ENCODE measurements at places on chromosomes 3 and 15.

DNA sequence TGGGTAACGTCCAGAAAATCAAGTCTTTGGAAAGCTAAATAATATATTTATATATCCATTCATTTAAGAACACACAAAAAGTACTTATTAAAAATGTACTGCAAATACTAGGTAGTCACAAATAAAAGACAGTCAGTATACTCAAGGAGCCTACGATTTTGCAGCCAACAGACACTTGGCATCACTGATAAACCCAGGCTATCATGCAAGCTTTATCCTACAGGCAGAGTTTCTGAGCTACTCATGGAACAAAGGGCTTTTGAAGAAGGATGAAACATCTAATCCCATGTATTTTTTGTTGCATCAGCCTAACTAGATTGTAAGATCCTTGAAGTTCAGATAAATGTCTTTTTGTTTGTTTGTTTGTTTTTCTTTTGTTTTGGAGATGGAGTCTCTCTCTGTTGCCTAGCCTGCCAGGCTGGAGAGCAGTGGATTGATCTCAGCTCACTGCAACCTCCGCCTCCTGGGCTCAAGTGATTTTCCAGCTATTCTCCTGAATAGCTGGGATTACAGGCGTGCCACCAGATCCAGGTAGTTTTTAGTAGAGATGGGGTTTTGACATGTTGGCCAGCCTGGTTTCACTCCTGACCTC lies 319.4 kb upstream of the MDFIC2 start:
- no peaks in the 10 kb centered on the region for H3K36me3 ChIP-seq
- H3K4me3 ChIP-seq: no peak overlapping the region
- H3K27ac ChIP-seq: no peak overlapping the region
- H3K4me1 ChIP-seq: no peaks in the 10 kb centered on the region
- H3K27me3 ChIP-seq: peaks cover 4% of the 10 kb centered on the region

DNA sequence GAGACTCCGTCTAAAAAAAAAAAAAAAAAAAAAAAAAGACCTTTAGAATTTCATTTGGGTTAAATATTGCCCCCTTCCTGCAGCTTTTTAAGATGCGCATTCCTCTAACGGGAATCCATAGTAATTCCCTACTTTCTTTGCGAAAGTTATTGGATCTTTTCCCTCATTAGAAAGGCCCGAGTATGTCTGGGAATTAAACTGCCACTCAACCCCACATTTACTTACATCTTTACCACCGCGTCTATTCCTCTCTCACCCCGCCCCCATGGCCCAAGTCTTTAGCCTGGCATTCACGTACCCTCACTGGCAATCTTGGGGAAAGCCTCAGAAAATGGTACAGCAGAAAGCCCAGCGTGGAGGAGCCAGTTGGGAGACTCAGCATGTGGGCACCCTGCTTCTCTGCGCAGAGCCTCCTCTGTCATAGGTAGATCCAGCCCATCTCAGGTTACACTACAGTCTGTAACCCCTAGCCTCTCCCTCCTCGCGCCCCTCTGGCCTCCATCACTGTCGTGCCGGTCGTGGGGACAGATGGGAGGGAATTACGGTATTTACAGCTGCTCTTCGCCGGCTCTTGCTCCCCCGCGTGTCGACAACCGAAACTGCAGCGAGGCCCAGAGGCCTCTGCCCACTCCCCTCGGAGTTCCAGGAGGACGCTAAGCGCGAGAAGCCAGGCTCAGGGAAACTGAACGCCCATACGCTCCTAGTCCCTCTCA lies 6.4 kb upstream of the ANKDD1A start:
- no peak for DNase-seq
- H3K27ac ChIP-seq: no peak overlapping the region
- H3K4me1 ChIP-seq: no peaks in the 10 kb centered on the region
- H3K4me3 ChIP-seq: no peak overlapping the region
- H3K27me3 ChIP-seq: no peaks in the 10 kb centered on the region

- H3K4me1 ChIP-seq: peaks cover 31% of the 10 kb centered on the region
- peaks cover 35% of the 10 kb centered on the region for H3K36me3 ChIP-seq
- no peaks in the 10 kb centered on the region for H3K27me3 ChIP-seq
- DNase-seq: no peak
These were observed 3.8 kb downstream of the TP53BP1 start for GRCh38 chr15:43489191-43489590.

DNA sequence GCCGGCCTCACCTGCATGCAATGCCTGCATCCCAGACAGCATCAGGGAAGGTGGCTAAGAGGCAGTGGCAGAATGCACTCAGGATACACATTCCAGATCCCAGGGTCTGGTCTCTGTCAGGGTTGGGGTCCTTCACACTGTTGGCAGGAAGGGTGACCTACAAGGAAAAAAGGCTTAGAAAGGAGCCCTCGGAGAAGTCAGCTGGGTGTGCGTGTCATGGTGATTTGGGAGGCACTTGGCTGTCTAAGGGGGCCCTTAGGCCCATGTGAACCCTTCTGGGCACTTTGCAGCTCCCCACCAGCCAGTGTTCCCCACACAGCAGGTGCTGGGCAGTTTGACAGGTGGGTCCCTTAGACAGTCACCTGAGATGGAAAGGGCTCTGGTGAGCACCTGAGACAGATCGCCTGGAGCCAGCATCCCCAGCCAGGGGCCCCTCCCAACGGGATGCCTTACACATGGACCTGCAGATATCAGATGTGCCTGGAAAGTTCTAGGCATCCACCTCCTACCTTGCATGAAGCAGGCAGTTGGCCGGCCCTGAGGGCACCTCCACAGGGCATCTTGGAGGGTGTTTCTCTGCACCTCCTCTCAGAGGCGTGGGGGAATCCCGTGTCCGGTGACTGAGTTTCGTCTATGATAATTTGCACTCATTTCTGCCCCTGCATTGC lies 131.6 kb downstream of the LRRK1 start:
- H3K27me3 ChIP-seq: no peaks in the 10 kb centered on the region
- no peaks in the 10 kb centered on the region for H3K4me1 ChIP-seq
- no peak overlapping the region for H3K27ac ChIP-seq
- no peak for DNase-seq
- no peak overlapping the region for H3K4me3 ChIP-seq

DNA sequence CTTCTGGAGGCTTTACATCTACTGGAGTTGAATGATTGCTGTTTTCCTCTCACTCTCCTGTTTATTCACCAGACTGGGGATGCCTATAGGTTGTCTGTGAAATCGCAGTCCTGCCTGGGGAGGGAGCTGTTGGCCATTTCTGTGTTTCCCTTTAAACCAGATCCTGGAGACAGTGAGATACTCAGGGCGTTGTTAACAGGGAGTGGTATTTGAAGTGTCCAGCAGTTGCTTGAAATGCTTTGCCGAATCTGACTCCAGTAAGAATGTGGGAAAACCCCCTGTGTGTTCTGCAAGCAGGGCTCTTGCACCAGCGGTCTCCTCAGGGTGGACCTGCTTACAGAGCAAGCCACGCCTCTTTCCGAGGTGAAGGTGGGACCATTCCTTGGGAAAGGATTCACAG lies 4.3 kb upstream of the LRRK1 start:
- DNase-seq: no peak
- H3K36me3 ChIP-seq: no peaks in the 10 kb centered on the region
- no peaks in the 10 kb centered on the region for H3K4me1 ChIP-seq
- no peak overlapping the region for H3K27ac ChIP-seq
- H3K27me3 ChIP-seq: peaks cover 3% of the 10 kb centered on the region
- H3K4me3 ChIP-seq: no peak overlapping the region

DNA sequence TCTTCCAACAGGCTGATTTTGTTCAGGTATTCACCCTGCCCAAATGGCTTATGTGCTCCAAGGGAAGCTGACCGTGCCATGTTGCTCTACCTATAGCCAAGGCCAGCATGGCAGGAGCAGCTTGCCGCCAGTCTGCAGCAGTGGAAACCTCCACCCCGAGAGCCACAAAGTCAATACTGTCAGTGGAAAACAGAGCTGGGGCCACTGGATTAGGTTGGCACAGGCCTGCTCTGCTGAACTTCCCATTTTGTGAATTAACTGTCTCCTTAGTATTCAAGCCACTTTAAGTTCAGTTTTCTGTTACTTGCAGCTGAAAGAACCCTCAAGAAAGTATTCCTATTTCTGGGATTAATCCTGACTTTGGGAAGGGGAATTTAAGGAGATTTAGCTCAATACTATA lies 63.8 kb upstream of the XCR1 start:
- no peak overlapping the region for H3K4me3 ChIP-seq
- DNase-seq: no peak
- peaks cover 41% of the 10 kb centered on the region for H3K4me1 ChIP-seq
- H3K27me3 ChIP-seq: no peaks in the 10 kb centered on the region

DNA sequence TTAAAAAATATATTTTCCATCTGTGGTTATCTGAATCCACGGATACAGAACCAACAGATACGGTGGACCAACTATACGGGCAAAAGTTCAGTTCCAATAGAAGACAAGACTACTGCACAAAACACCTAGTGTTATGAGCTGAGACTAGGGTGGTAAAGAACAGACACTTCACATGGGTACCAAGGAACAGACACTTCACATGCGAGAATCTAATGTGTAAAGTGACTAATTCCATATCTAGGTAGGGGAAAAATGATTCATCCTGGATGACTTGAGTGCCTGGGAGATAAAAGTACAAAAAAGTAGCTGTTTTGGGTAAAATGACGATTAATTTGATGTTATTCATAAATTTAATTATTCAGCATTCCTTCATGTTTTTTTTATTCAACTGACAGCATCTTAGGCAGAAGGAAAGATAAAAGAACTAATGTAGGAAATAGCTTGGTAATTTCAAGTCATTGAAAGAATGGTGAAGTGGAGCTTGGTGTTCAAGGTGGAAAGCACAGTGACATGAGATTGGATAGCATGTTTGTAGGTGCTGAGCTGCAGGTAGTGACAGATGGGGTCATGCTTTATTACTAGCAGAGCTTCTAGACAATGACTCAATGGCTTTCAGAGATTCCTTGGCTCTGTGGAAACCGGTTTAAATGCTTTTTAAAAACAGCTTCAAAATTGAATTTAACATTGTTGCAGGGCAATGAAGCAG lies 5.2 kb downstream of the CD200 start:
- no peaks in the 10 kb centered on the region for H3K27me3 ChIP-seq
- no peak overlapping the region for H3K27ac ChIP-seq
- H3K36me3 ChIP-seq: no peaks in the 10 kb centered on the region
- DNase-seq: no peak
- no peaks in the 10 kb centered on the region for H3K4me1 ChIP-seq

- no peaks in the 10 kb centered on the region for H3K27me3 ChIP-seq
- H3K4me3 ChIP-seq: no peak overlapping the region
- DNase-seq: no peak
- H3K4me1 ChIP-seq: no peaks in the 10 kb centered on the region
- no peaks in the 10 kb centered on the region for H3K36me3 ChIP-seq
- no peak overlapping the region for H3K27ac ChIP-seq
These were observed 24.2 kb upstream of the TM4SF4 start for GRCh38 chr3:149450281-149450680.

DNA sequence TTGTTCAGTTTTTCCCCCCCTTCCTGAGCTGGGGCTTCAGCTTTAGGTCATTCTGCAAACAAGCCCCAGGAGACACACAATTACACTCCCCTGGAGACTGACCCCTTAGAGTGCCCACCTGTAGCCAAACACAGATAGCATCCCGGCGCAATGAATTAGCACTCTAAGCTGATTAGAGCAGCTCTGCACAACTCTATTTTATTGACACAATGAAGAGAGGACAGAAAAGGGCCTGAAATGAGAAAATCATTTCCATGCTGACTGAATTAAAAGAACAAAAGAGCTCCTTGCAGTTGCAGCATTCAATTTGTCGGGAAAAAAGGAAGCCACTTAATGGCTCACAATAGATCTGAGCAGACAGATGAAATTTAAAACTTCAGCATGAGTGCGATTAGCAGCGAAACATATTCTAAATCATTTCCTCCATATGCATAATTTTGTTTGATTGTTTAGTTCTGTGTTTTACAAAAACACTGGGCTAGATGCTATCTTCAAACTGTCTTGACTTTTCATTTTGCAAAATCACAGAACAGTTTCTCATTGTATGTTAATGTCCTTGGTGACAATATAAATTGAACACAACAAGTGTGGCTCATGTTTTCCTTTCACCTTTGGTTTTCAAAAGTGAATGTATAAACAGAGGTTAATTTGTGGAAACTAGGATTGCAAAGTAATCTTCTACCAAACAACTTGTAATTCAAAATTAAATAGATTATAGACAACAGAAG lies 308.6 kb downstream of the MECOM start:
- no peaks in the 10 kb centered on the region for H3K36me3 ChIP-seq
- no peak overlapping the region for H3K4me3 ChIP-seq
- DNase-seq: no peak
- no peaks in the 10 kb centered on the region for H3K4me1 ChIP-seq
- H3K27me3 ChIP-seq: no peaks in the 10 kb centered on the region

- H3K36me3 ChIP-seq: peaks cover 8% of the 10 kb centered on the region
- H3K4me3 ChIP-seq: no peak overlapping the region
- no peaks in the 10 kb centered on the region for H3K27me3 ChIP-seq
- no peak overlapping the region for H3K27ac ChIP-seq
These were observed 32.8 kb downstream of the ZNF589 start for GRCh38 chr3:48273594-48274211.

- H3K36me3 ChIP-seq: no peaks in the 10 kb centered on the region
- H3K4me1 ChIP-seq: no peaks in the 10 kb centered on the region
- no peak overlapping the region for H3K27ac ChIP-seq
- no peak overlapping the region for H3K4me3 ChIP-seq
- no peak for DNase-seq
- no peaks in the 10 kb centered on the region for H3K27me3 ChIP-seq
These were observed 28.1 kb downstream of the NR1I2 start for GRCh38 chr3:119810018-119810435.

DNA sequence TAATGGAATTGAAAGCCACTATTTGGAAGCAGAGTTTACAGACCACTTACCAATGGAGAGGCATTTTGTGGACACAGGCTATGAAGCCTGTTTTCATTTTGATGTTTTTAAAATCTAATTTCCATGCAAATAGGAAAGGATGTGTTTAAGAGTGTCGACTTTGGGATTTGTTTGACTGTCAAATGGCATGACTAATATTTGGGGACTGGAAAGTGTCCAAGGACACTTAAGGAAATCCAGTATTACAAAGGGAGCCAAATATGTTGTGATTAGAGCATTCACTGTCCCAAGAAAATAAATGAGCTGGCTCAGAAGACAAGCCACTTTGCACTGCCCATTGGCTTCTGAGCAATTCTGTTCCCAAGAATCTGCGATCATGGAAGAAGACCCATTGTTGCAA lies 34.0 kb upstream of the SLC6A11 start:
- H3K36me3 ChIP-seq: no peaks in the 10 kb centered on the region
- DNase-seq: no peak
- H3K4me3 ChIP-seq: no peak overlapping the region
- H3K27ac ChIP-seq: no peak overlapping the region

GRCh38 chr15:99344639-99345038 lies 93.4 kb downstream of the LRRC28 start:
- DNase-seq: no peak
- H3K27me3 ChIP-seq: no peaks in the 10 kb centered on the region
- no peaks in the 10 kb centered on the region for H3K4me1 ChIP-seq
- H3K4me3 ChIP-seq: no peak overlapping the region

DNA sequence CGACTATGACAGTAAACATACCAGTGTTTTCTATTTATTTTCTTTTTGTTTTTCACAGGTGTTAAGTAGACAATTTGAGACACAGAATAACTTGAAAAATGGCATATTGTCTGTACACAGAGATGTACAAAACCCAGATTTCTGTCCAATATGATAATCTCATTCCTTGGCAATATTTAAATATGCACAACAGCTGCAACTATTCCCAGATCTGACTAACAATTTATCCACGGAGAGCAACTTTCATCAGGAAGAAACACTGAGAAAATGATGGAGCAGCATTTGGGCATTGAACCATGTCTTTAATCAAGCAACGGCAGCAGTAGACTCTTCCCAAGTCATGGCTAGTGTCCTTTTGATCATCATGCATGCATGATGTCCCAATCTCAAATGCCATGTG lies 452.6 kb downstream of the ZPLD1 start:
- no peaks in the 10 kb centered on the region for H3K27me3 ChIP-seq
- no peak overlapping the region for H3K4me3 ChIP-seq
- DNase-seq: no peak
- H3K27ac ChIP-seq: no peak overlapping the region
- no peaks in the 10 kb centered on the region for H3K4me1 ChIP-seq
- no peaks in the 10 kb centered on the region for H3K36me3 ChIP-seq
